Inflammatory macrophage treated with lipopolysaccharide for 1 hour (primary cell): ENCODE measurements at places on chromosomes 2 and 18.

DNA sequence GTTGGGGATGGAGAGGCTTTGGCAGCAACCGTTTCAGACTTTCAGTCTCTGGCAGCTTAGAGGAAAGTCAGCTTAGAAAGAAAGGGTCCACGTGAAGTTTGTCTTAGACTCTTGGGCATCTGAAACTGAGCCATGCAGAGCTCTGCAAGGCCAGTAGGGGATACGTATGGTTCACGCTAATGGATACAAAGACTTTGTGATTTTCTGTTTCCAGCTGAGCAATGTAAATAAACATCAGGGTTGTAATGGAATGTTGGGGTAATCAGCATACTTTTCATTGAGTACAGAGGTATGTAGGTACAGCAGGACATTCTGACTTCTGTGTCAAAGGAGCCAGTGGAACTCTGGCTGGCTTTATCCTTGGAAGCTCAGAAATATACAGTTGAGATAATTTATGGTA lies 31.0 kb downstream of the RALB start:
- DNase-seq: no peak

- DNase-seq: no peak
Measured at GRCh38 chr2:168138901-168139300, 108.5 kb downstream of the STK39 start.

- DNase-seq: peak; percentile 79
Measured at GRCh38 chr2:8248623-8248957, 433.3 kb upstream of the ID2 start.

DNA sequence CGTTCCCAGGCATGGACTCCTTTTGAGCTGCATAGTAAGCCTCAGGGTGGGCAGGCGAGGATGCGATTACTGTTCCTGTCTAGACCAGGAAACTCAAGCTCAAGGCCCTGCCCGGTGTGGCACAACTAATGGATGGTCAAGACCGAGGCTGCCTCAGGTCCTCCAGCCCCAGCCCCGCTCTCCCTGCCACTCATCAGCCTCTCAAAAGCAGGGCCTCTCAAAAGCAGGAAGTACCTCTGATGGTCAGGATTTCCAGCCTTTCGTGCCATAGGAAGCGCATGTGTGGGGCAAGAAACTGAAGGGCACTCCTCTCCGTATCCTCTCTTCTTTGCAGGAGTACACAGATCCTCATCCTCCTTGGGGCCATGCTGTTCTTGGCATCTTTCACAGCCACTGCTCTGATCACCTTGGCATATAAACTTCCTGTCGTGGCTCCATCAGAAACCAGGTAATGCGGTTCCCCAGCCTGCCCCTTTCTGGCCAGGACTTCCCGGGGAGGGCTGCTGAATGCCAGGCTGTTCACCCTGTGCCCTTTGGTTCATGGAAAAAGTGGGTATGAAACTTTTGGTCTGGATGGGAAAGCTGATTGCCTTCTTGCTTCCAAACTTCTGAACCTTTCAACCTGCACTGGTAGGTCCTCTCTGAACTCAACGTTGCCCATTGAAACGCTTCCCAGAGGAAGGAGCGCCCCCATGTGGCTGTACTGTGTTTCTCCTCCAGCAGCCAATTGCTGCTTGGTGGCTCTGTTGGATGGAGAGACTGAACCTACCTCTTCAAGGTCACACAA lies 82.8 kb upstream of the SEC11C start:
- peak; percentile 81 for DNase-seq

GRCh38 chr18:55221622-55222021 lies 262.4 kb upstream of the CCDC68 start:
- DNase-seq: no peak
